ENCODE measurements at places on chromosomes 7 and 10.

- no peak for DNase-seq
Observed at GRCh38 chr7:122858320-122858719, 27.9 kb downstream of the CADPS2 start.

DNA sequence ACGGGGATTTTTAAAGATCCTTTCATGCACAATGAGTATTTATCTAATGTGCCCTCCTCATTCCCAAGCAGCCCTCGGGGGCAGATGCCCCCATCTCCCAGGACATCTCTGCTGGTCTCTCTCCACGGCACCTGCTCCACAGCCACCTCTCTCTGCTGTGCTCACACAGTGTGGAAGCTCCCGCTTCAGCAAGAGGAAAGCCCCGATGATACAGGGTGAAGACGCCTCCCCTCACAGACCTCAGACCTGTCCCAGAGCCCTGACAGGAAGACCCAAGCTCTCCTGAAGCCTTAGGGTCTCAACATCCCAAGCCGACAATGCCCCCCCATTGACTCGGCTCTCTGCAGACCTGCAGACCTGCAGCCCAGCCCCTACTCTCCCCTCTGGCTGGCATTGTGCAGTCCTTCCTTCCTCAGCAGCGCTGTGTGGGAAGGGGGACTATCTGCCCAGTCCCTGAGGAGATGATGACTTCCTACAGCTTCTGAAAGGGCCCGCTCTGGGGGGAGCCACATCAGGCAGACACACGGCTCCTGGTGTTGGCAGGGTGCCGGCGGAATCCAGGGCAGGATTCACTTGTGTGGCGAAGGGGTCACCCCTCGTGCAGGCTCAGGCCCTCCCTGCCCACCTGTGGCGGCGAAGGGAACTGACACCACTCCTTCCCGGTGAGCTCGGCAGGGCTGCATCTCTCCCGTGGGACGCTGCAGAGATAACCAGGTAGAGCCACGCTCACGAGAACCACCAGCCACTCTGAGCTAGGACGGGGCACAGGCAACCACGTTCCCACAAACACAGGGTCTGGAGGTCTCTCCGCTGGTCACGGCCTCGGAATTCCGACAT, 61.8 kb downstream of the PTPRN2 start:
- DNase-seq = no peak

DNA sequence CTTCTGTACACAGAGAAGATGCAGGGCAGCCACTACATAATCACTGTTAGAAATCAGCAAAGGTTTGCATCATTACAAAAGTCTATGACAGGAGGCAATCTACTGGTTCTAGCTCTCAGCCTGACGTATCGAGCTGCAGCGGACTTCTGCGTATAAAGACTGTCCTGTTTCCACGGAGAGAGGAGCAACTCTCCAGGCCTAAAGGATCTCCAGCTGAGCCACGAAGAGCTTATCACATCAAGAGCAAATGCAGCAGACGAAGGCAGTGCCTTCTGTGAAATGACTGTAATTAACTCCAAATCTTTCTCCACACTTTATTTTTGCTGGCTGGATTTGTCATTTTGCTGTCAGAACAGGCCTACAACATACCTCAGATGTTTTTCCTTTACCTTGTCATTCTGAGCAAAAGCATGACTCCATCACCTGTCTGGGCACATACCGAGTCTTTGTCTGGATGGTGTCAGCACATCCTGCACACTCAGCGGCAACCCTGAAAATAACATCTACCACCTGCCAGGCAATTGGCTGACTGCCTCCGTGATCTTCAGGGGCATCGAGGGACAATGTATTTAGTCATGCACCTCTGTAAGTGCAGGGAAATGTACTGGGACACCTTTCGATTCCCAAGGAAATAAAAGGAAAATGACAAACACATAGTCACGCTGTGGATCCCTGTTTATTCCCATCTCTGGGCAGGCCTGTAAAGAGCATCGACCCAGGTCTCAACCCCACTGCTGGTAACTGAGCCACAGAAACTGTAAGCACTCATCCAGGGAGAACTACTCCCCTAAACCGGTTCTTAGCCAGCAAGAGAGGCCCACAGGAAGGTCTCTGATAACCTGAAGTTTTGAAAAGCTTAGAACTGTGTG, 26.3 kb upstream of the SH3PXD2A start:
- no peak for DNase-seq

- no peak for DNase-seq
Observed at GRCh38 chr7:75795831-75796285, 17.7 kb downstream of the CCL24 start.

GRCh38 chr10:124728830-124729661, 15.1 kb downstream of the FAM53B start:
- no peak for DNase-seq

DNA sequence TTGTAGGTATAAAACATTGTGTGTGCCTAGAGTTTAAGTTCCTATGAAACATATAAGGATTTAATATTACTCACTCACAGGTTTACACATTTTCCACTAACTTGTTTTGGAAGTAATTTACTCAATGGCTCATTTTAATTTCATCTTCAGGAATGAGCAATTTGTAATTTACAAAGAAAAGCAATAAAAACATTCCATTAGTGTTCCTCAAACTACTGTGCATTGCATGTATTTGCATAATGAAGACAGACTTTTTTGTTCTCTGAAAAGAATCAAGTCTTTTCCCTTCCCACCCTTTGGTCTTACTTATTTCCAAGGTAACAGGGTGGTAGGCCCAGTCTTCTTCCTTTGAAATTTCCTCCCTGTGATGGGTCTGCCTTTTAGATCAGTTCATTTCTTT, 61.2 kb downstream of the EPDR1 start:
- DNase-seq = no peak
